ENCODE measurements at places on chromosomes 4 and X. TPM values are rescaled to one million over a fixed set of nuclear protein-coding genes. Genes with fewer than 3 reads are reported as not detected.
A peak's percentile ranks its signal among the peaks of the same experiment; 100 is the strongest.

DNA sequence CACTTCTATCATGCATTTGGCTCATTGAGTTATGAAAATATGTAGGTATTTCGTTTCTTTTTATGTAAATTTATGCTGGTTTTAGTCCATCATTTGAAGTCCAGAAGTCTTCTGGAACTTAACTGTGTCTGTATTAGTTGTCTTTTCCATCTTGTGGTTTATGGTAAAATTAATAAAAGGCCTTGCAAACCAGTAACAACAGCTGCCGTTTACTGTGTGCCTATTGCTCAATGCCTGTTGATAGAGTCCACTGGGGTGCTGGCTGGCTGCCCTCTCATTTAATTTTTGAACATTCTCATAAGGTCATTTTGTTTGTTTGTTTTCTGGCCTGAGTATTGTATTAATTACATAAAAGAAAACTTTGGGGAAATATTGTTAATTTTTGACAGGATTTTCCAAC, 98.0 kb downstream of the NAA11 start:
- no peak for ATAC-seq

Gene RAB40AL
- total RNA-seq = not detected

GRCh38 chr4:15443371-15444160, 15.7 kb downstream of the C1QTNF7 start:
- ATAC-seq = no peak

DNA sequence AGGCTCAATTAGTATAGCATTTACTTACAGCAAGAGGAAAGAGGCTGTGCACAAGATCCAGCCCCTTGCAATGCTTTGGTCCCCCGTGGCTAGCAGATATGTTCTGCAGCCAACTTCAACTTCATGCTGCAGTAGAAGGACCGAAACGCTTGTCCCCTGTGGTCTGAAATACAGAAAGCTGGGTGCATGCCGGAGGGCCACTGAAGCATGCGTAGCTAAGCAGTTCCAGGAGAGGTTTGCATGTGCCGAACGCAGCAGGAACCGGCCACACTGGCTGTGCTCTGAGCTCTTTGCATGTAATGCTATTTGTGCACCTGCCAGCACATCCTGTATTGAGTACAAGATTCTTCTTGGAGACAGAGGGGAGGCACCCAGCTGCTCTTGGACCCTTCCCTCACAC, 35.8 kb upstream of the SHISA3 start:
- no peak for ATAC-seq

- ATAC-seq = peak; percentile 82
These were observed 43.8 kb downstream of the PDS5A start for GRCh38 chr4:39933671-39934590.

DNA sequence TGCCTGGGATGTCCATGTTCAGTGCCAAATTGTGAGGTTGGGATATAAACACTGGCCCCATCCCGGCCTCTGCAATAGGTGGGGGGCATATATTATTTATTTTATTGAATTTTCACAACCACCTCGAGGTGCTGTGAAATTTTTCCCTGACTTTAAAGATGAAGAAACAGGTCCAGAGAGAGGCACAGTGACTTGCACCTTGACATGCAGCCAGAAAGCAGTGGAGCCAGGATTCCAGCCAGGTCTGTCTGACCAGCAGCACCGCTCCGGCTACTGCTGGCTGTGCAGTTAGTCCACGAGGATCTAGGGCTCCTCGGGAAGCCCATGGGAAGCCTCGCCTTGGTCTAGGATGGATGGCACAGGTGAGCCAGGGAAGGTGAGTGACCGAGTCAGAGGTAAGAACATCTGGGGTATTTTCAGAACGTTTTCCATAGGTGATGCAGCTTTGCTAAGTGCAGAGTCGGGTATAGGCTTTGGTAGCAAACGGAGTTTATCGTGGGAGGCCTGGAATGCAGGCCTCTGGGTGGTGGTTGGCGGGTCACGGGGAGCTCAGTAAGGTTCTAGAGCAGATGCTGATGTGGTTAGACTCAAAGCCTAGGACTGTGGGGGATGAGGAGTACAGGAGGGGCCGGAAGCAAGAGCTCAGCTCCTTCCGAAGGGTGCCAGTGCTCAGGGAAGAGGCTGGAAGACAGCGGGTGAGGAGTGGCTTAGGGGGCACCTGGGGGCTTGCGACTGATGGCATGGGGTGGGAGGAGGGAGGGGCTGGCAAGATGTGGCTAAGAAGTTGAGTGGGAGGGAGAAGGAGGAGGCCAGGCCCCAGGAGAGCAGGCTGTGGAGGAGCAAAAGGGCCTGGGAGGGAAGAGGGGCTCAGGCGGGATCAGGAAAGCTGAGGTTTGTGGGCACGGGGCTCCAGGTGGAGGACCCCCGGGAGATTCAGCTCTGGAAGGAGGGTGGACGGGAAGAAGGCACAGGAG, 107.7 kb upstream of the LRPAP1 start:
- ATAC-seq = no peak

DNA sequence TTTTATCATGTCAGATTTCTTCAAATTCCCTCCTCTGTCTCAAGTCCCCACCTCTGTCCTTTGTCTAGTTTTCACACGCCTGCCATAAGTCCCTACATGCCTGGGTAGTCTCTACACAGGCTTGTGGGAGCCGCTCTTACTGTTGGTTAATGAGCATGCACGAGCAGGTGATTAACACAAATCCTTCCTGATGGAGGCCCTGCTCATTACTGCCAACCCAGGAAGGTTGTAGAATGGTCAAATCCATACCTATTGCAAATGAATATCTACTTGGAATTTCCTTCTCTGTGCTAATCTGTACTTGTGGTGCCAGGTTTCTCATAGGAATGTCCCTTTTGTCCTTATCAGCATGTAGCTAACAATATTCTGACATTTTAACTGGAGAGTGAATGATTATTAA, 208.4 kb upstream of the HDX start:
- ATAC-seq = no peak

GRCh38 chrX:46922611-46923010, 10.4 kb downstream of the JADE3 start:
- no peak for ATAC-seq
